Fibroblast of skin of back (primary cell): ENCODE measurements at places on chromosomes 3 and 15.

DNA sequence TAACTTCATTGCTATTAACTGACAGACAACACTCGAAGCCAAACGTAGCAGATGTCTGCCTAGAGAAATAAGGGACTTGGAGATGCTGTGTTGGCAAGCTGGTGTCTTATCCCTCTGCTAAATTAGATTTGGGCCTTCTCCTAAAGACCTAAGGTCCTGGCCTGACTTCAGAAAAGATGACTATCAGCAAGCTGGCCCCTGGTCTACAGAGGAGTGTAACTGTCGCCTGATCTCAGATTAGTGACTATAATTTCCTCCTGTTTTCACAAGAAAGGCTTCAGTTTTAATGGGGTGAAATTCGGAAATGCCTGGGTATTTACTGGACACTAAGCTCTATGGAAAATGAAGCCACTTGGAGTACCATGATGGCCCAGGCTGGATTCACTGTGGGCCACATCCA lies 53.1 kb upstream of the SLC7A14 start:
- DNase-seq = no peak

GRCh38 chr3:128503164-128503651 lies 10.2 kb upstream of the GATA2 start:
- DNase-seq = no peak

DNA sequence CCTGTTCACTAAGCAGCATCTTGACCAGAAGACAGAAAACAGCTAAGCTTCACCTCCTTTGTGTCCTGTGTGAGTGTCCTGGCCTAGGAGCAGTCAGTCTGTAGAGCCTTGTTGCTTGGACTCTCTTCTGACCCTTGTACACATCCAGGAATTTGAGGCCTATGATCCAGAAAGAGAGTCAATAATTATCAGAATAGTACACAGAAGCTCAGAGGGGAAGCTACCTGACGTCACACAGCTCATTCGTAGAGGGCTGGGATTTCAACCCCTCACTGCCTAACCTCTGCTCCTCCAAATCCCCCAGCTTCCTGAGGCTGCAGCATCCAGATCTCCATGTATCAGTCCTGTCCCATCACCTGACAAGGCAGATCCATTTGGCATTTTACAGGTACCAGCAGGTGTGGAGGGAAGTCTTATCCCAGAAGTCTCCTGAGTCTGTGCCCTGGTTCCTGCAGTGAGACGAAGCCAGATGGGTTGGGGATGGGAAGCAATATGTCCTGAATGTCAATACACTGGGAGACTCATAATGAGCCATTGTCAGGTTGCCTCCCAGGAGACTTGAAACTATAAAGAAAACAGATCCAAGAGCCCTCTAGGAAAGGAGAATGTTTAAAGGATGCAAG lies 203.1 kb downstream of the MINAR1 start:
- no peak for DNase-seq

GRCh38 chr3:62873761-62874710 lies 1.2 kb downstream of the CADPS start:
- peak; percentile 40 for DNase-seq

DNA sequence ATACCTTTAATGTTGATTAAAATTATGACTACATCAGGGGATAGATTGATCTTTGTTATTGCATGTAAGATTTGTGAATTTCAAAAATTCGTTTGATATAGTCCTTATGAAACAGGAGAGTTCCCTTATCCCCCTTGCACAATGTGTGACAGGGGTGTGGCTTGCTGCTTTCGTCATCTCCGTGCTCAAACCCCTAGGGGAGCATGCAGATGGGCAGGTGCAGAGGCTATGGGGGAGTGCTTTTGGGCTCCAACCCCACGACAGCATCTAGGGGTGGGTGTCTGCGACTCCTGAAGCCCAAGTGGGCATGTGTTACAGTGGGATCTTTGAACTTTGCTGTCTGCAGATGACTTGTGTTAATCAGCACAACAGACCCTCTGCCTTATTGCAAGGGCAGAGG lies 360.1 kb upstream of the GOLIM4 start:
- DNase-seq = no peak

DNA sequence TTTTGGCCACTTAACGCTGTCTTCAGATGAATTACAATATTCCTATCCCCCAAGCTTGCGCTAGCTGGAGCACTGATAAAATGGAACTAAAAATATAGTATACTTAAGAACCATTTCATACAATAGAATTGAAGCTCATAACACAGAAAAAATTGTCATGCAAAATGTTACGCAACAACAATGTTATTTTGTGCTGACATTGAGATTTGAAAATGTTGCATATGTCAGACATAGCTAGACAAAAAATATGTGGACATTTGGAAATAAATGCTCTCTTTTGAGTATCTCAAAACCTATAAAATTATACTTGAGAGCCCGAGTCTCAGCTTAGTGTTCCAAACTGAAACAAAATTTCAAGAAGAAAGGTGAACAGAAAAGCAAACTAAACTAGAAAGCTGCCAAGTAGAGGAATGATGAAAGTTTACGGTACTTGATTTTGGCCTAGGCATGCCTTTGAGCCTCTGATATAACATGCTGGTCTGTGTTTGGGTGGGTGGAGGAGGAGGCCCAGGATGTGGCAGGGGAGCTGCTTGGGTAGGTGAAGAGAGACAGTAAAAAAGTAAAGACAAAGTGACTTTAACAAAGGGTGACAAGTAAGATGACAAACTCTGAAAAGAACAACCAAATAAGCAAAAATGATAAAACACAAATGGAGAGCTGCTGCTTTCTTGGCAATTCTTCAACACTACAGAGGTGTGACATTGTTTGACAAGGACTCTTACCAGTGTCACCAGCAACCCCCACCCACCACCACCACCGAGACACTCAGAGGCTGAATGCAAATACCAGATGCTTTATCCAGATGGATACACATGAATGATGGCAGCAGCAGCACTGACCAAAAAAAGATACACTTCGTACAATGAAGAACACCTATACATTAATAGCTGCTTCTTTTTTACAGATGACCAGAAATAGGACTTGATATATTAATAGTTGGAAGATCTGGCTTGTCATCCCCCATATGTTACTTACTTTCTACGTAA lies 129.3 kb upstream of the FEZF2 start:
- DNase-seq = no peak

DNA sequence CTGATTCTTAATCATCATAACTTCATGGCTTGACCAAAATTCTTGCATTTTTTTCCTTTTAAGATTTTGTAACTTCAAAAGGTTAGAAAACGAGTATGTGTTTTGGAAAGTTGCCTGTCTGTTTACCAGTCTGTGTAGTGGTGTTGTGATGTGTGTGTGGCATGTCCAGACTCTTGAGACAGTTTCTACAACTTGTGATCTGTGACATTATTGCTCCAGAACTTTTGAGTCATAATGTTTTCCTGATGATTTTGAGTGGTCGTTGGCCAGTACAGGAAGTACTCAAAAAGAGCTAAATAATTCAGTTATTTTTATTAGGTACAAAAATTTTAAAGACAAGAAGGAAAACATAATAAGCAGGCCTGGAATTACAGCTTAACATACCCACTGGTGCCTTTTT lies 229.0 kb upstream of the C2CD4B start:
- DNase-seq = no peak

DNA sequence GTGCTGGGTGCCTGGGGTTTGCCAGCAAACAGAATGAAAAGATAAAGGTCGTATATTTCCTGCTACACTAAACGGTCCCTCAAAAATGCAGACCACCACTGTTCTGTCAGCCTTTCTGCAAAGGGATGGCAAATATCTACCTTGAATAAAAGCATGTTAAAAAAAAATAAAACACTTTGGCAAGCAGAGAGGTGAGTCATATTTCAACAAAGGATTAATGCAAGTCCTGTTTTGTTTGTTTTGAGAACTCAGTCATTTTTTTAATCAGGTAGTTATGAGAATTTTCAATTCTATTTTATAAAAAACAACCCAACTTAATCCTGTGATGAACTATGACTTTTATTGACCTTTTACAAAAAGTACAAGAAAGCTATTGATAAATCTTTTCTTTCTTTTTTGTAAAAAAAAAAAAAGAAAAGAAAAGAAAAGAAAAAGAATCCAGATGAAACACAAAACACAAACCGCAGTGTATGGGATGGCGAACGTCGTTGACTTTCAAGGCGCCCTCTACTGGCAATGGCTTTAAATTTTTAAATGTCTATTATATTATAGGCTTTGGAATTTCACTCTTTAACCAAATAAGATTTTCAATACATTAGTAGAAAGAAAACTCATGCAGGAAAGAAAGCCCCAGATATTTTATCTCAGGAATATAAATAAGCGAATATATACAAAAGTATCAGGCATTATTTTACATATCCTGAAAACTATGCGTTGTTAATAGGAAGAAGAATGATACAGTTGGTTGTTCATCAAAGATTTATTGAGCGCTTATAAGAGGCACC lies 87.8 kb downstream of the NCEH1 start:
- DNase-seq = peak; percentile 45

DNA sequence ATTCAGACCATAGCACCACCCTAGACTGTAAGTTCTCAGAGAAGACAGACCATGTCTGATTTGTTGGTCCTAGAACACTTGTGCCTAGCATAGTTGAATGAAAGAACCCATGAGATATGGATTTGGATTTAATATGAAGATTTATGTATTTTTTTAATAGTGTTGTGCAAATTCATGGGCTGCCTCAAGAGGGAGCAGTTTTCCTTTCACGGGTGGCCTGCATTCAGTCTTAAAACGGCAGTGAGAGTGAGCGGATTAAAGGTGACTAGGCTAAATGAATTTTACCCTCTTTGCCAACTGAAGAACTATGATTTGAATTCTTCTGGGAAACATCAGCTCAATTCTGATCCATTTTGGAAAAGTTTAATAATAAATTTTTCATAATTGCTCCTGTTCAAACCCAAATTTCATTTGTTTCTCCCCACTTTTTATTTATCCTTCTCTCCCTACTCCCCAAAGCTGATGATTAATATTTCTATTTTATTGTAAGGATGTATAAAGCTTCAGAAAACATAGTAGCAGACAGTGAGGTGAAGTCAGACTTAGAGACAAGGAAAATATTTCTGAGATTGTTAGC lies 67.3 kb downstream of the MORC1 start:
- DNase-seq = peak; percentile 9

GRCh38 chr15:65832549-65833364 lies 36.5 kb upstream of the RAB11A start:
- DNase-seq = peak; percentile 96

- no peak for DNase-seq
Measured at GRCh38 chr3:58151637-58152036, 59.1 kb downstream of the DNASE1L3 start.

DNA sequence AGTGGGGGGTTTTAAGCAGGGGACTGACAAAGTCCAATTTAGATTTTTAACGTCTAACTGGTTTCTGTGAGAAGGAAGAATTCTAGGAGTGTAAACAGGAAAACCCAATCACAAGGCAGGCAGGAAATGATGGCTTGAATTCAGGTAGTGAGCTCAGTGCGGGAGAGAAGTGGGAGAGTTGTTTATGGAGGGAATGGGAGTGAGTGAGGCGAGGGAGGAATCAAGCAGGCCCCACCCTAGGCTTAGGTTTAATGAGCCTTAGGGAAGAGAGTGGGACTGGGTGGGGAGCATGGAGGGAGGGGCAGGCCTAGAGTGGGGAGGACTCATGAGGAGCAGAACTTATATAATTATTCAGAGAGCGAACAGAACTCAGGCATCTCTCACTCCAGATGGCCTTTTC lies 17.9 kb downstream of the VIPR1 start:
- DNase-seq = no peak
